HepG2 (cell line): ENCODE measurements at places on chromosomes 12 and 14. TPM values are rescaled to one million over a fixed set of nuclear protein-coding genes. Genes with fewer than 3 reads are reported as not detected.
A peak's percentile ranks its signal among the peaks of the same experiment; 100 is the strongest.

TSHR gene
- not detected in 2 replicates for total RNA-seq

PLD4 gene
- total RNA-seq, result not detected in 2 replicates

GRCh38 chr12:10354502-10354901 is 35.3 kb downstream of the KLRK1 start:
- H3K36me3 ChIP-seq, result no peaks in the 10 kb centered on the region
- no peaks in the 10 kb centered on the region for H3K27me3 ChIP-seq
- H3K27ac ChIP-seq, result no peak overlapping the region
- peak; percentile 19 for DNase-seq

- H3K36me3 ChIP-seq, result no peaks in the 10 kb centered on the region
- no peak overlapping the region for H3K27ac ChIP-seq
- no peak overlapping the region for H3K4me3 ChIP-seq
Observed at GRCh38 chr14:69363055-69363454, 35.0 kb downstream of the ERH start.

DNA sequence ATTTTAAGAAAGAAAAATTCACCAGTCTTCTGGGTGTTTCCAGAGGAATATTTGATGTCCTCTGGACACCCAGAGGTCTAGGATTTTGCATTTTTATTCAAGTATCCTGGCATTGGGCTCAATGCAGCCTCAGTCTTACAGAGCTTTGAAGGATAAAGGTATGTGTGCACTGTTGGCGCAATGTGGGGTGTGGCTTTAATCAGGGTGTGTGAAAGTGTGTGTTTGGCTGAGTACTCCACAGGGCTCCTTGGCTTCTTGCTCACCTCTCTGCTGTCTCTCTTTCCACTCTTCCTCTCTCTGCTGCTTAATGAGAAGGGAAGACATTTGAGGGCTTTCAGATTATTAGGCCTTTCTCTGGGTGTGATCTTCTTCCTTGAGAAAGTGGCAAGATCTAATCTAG is 193.3 kb upstream of the CCND2 start:
- H3K4me1 ChIP-seq, result no peaks in the 10 kb centered on the region
- no peaks in the 10 kb centered on the region for H3K36me3 ChIP-seq
- no peak overlapping the region for H3K27ac ChIP-seq

DNA sequence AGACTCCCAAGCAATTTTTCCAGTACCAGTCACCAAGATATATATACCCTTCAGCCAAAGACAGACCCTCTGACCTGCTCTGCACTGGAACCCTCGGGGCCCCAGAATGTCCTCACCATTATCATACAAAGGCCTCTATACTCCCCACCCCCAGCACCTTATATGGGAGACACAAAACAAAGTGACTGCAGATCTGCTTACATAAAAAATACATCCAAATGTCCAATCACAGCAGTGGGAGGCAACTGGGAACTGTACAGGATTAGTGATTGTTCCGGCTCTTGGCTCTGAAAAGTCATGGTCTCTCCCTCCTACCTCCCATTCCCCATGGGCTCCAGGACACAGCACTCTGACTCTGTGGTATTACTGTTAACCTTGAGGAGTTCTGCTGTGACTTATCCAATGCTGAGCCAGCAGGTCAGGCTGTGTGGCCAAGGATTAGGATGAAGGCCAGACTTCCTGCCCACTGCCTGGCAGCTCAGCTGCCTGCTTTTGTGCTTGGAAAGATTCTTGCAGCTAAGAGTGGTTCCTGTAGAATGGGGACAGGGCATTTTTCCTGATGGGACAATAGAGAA is 13.7 kb downstream of the OXA1L start:
- DNase-seq, result peak; percentile 59
- no peaks in the 10 kb centered on the region for H3K27me3 ChIP-seq
- H3K36me3 ChIP-seq, result no peaks in the 10 kb centered on the region
- no peak overlapping the region for H3K4me3 ChIP-seq

DNA sequence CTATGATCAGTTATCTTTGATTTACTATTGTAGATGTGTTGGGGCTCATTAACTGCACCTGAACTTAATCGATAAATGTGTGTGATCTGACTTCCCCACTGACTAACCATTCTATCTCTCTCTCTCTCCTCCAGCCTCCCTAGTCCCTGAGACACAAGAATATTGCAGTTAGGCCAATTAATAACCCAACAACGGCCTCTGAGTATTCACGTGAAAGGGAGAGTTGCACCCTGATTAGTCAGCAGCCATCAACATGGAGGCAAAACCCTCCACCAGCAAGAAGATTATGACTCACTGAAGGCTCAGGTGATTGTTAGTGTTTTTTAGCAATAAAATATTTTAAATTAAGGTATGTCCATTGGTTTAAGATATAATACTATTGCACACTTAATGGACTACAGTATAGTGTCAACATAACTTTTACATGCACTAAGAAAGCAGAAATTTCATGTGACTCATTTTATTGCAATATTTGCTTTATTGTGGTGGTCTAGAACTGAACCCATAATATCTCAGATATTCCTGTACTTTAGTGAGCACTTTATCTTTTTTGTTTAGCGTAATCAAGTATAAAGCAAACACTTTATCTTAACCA is 77.1 kb upstream of the PTGDR start:
- H3K4me3 ChIP-seq, result no peak overlapping the region
- H3K4me1 ChIP-seq, result no peaks in the 10 kb centered on the region
- H3K27ac ChIP-seq, result no peak overlapping the region
- DNase-seq, result no peak
- H3K36me3 ChIP-seq, result no peaks in the 10 kb centered on the region

GRCh38 chr12:9925705-9926393 is 6.3 kb downstream of the CLEC2A start:
- no peaks in the 10 kb centered on the region for H3K36me3 ChIP-seq
- peak; percentile 9 for DNase-seq
- H3K4me1 ChIP-seq, result no peaks in the 10 kb centered on the region
- no peak overlapping the region for H3K27ac ChIP-seq
